ENCODE measurements at places on chromosomes 4 and X.

DNA sequence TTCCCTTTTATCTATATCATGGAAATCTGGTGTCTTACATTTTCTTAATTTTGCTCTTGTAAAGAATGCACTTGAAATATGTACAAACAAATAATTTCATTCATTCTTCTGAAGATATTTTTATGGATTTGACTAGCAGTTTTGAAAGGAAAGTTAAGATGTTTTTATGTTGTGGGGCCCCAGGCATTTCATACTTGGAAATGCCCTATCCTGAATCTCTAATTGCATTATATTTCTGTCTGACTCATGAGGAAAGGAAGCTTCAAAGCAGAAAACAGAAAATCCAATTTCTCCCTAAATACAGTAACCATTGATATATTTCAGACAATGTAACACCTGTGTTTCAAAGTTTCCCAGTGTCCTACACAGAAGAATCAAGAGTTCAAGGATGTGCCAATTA lies 73.2 kb upstream of the NPNT start:
- no peak for DNase-seq

DNA sequence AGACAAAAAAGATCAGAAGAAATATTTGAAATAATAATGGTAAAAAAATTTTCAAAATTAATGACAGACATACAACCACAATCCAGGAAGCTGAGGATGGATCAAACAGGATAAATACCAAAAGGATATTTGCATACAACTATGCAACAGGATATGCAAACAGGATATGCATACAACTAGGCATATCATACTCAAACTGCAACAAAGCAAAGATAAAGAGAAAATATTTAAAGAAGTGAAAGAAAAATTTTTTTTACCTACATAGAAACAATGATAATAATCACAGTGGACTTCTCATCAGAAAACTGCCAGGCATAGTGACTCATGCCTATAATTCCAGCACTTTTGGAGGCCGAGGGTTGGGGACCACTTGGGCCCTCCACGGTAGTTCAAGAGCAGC lies 11.3 kb upstream of the DHX15 start:
- no peak for DNase-seq

DNA sequence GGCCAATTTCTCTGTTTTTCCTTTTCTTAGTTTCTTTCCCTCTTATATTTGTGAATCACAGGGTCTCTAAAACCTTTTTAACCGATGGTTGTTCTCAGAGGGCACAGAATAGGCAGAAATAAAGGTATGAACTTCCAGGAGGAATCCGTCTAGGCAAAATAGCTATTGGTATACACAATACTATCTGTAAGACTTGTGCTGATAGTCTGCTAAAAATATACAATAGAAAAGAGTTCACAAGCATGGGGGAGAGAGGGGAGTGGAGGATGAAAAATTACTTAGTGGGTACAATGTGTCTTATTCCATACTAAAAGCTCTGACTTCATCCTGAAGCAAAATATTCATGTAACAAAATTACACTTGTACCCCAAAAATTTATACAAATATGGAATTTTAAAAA lies 30.2 kb downstream of the ANTXR2 start:
- no peak for DNase-seq

GRCh38 chr4:181566490-181566889 lies 676.7 kb upstream of the TENM3 start:
- no peak for DNase-seq

DNA sequence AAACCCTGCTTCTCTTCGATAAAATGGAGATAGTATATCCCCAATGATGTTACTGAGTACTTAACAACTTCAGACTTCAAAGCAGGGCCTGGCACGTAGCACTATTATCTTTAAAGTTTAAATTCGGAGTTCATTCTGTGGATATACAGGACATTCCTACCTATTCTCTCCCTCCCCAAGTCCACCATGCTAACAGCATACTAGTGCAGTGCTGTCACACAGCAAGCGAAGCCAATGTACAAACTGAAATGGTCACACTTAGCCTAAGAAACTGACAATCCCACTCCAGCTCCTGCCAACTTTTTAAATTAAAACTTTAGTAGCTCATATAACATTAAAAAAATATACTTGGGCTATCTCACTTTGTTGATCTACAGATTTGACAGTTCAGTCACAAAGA lies 1.2 kb upstream of the DNAJB14 start:
- no peak for DNase-seq

GRCh38 chrX:109352066-109352588 lies 129.8 kb downstream of the GUCY2F start:
- no peak for DNase-seq

DNA sequence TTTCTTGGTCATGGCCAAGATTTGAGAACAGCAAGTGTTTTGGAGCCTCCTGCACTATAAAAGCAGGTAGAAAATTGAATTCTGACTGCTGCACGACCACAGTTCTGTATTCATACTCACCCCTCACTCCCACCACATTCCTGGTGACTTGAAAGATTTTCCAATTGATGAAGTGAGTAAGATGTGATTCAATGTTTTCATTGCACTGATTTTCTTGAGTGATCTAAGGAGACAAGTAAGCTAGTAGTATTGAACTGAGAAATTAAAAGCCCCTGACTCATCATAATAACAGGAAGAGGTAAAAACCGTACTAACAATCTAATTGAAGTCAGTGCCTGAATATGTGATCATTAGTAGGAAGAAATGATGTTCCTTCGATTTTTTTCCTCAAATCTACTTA lies 6.1 kb upstream of the SEC24D start:
- no peak for DNase-seq

- no peak for DNase-seq
Measured at GRCh38 chr4:111066447-111066846, 443.6 kb upstream of the PITX2 start.

DNA sequence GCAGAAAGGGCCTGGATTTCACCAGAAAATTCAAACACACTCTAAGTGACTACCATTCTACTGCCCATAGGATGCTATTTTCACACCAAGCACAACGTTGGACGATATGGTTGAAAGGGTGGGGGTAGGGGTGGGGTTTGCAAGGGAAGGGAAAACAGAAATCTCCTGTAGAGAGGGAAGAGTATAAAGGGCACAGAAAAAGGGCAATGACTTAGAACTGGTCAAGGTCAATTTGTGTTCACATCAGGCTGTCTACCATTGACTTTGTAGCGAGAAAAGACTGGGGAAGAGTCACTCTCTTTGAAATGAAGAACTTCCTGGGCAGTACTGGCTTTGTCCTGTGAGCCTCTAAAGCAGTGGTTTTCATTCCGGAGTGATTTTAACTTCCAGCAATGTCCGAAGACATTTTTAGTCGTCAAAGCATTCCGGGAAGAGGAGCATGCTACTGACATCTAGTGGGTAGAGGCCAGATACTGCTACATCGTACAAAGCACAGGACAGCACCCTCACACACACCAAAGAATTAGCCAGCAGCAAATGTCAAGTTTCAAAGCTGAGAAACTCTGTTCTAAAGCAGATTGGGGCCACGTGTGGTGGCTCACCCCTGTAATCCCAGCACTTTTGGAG lies 48.4 kb upstream of the SLC7A3 start:
- DNase-seq = no peak

- no peak for DNase-seq
Measured at GRCh38 chr4:97235521-97235920, 907.8 kb downstream of the STPG2 start.

DNA sequence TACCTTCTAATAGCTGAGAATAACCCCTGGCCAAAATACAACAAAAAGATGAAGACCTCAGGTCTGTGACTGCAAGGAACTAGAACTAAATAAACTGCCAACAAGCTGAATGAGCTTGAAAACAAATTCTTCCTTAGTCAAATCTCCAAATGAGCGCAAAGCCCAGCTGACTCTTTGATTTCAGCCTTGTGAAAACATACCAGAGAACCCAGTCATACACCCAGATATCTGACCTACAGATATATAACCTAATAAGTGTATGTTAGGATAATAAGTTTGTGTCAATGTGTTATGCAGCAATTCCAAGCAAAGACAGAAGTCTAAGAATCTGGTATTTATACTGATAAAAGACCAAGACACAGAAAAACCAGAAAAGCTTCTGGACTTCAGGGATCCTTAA lies 38.0 kb upstream of the ADGRL3 start:
- no peak for DNase-seq

- DNase-seq = no peak
Measured at GRCh38 chr4:53234111-53234510, 131.8 kb downstream of the SCFD2 start.

DNA sequence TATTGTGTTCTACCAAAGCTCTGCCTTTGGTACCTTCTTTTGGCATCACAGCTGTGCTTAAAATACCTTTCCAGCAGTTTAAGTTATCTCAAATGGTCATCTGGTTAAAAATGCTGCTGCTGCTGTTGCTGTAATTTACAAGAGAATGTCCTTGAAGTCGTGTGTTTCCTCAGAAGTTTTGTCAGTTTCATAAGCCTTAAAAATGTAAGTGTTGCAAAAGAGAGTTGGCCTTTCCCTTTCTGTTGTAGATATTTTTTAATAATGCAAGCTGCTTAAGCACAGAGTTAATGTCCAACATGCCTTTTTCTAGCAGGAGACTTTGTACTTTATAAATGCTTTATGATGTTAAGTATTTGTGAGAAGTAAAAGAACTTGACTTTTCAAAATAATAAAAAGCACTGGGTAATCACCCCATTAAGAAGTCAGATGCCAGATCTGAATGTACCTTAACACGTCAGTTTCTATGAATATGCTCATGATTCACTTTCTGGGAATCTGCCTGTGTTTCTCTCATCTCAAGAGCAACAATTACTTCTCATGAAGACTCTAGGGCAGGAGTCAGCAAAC lies 35.3 kb upstream of the TENM3 start:
- DNase-seq = no peak

DNA sequence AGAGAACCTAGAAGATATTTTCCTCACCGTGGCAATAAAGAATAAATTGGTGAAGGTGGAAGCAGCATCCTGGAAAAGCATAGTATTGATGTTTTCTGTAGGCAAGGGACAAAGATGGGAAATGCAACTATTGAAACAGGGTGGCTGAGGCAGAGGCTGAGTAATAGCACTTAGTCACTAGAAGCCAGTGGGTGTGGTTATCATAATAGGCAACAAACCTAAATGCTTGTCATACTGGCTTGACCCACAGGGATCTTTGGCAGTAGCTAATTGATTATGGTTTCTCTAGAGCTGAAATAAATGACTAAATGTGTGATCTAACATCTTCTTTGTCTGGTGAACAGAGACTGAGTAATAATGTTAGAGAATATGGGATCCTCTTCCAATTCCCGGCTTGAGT lies 353.6 kb upstream of the RPS6KA3 start:
- no peak for DNase-seq

DNA sequence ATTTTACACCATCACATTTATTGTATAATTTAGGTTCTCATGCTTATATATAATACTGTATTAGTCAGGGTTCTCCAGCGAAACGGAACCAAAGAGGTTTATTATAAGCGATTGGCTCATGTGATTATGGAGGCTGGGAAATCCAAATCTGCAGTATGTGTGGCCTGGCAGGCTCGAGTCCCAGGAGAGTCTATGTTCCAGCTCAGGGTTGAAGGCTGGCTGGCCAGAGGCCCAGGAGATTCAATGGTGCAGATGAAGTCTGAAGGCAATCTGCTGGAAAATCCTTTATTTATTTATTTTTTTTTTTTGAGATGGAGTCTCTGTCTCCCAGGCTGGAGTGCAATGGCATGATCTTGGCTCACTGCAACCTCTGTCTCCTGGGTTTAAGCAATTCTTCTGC lies 63.0 kb upstream of the WDFY3 start:
- no peak for DNase-seq

- no peak for DNase-seq
Measured at GRCh38 chrX:22650691-22651090, 349.1 kb upstream of the DDX53 start.

DNA sequence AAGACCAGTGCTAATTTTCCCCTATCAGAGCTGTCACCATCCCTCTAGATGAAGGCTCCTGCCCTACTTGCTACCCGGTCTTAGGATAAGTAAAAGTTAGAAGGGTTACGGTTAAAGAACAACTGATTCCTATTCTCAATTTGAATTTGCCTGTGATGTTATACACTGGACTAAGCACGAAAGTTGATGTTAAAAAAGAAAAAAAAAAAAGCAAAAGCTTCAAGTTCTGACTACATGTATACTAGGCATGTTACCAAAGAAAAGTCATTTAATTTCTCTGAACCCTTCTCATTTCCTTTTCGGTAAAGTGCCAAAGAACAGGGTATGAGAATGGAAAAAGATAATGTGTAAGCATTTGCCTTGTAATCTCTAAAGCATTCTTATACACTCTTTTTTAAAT lies 1.4 kb upstream of the PPID start:
- DNase-seq = no peak

DNA sequence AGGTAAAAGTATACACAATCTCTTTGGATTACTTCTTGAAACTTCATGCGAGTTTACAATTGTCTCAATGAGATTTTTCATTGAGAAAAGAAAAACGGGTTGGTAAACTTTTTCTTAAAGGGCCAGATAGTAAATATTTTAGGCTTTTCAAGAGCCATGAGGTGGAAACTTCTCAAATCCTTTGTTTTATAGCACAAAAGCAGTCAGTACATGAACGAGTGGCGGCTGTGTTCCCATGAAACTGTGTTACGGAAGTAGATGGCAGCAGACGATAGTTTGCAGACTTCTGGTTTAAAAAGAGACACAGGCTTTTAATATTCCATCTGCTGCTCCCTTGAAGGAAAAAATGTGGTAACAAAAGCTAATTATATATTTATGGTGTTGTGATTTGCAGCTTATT lies 332.0 kb downstream of the TENM3 start:
- no peak for DNase-seq

DNA sequence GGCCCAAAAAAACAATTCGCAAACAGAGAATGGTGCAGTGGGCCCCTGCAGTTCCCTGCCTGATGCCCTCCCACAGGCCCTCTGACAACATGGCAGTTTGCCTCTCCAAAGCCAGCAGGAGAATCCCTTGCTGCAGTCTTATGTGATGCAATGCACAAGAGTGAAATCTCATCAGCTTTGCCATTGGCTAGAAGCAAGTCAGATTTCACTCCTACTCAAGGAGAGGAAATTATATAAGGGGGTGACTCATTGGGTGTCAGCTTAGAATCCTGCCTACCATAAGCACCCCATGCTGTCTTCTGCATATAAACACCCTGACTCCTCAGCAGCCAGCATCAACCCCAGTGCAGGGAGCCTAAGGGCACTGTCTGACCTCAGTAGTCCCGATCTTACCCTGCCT lies 157.3 kb upstream of the LDB2 start:
- no peak for DNase-seq

- DNase-seq = no peak
Measured at GRCh38 chrX:58025979-58026378, 115.7 kb upstream of the ZXDA start.

GRCh38 chrX:47568656-47569295 lies 7.8 kb downstream of the ARAF start:
- no peak for DNase-seq

DNA sequence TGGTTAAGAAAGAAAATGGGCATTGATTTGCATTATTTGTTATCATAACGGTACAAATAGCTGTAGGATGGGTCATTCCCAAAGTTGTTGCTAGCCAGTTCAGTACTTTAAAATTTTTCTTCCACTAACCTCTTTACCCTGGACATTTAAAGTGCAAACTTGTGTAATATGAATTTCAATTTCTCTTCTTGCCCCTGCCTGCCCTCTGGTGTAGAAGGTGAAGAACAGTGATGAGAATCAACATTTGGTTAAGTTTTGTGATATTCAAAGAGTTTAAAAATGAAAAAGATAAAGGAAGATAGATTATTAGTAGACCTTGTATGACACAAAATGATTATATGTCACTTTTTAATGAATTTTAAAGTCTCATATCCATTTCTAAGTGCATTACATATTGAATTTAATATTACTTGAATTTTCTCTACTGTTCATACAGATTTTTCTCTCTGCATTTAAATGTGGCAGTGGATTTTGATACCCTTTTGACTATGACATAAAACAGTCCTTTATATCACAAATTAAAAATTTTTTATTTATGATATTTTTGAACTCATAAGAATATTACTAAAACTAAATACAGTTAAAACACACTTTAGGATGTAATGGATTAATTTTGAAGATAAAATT lies 337.7 kb downstream of the BMPR1B start:
- no peak for DNase-seq

Measured in vagina (tissue), 2 donors.